GM23338 (cell line): ENCODE measurements at places on chromosomes 1 and 21. TPM values are rescaled to one million over a fixed set of nuclear protein-coding genes. Genes with fewer than 3 reads are reported as not detected.

DNA sequence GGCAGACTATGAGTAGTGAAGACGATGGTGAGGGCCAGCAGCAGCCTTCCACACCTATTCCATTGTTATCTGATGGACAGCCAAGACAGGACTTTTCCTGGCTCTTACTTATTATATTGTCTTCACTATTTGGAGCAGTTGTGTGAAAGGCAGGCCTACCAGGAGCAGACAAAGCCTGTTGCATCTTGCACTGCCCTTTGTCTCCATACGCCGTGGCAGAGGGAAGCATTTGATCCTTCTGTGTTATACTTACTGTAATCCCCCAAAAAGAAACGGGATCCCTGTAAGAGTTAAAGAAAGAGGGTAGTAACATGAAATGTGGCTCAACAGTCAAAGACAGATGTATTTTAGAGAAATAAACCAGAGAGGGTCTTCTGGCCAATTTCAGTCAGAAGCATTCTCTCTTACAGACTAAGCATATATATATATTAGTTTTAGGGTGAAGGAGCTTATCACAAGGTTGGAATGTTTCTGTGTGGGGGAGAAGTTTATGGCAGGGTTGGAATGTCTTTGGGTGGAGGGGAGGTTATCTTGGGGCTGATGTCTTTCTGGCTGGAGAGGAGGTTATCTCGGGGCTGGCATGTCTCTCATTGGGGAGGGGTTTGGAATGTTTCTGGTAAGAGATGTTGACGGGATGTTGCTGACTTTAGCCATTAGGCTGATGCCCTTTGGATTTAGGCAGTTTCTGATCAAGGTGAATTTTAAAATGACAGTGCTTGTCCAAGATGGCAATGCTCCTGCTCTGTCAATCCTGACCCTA lies 23.4 kb upstream of the HSD3B1 start:
- no peak overlapping the region for H3K4me3 ChIP-seq
- H3K27me3 ChIP-seq = no peaks in the 10 kb centered on the region
- no peaks in the 10 kb centered on the region for H3K36me3 ChIP-seq
- no peak for DNase-seq

The IL10RB gene
- 2.1 and 2.5 TPM in 2 replicates for total RNA-seq

The ARHGEF10L gene
- total RNA-seq = 37.9 and 46.8 TPM in 2 replicates

GRCh38 chr1:55517036-55517435 lies 301.9 kb upstream of the USP24 start:
- no peak for DNase-seq
- no peak overlapping the region for H3K27ac ChIP-seq
- H3K4me3 ChIP-seq = no peak overlapping the region
- H3K27me3 ChIP-seq = no peaks in the 10 kb centered on the region

- no peak overlapping the region for H3K4me3 ChIP-seq
- no peaks in the 10 kb centered on the region for H3K27me3 ChIP-seq
- no peak overlapping the region for H3K27ac ChIP-seq
- no peak for DNase-seq
- no peaks in the 10 kb centered on the region for H3K36me3 ChIP-seq
- H3K4me1 ChIP-seq = no peaks in the 10 kb centered on the region
These were observed 117.8 kb downstream of the HHAT start for GRCh38 chr1:210446479-210446878.

GRCh38 chr1:7315946-7316345 lies 455.1 kb upstream of the VAMP3 start:
- H3K4me3 ChIP-seq = no peak overlapping the region
- no peaks in the 10 kb centered on the region for H3K27me3 ChIP-seq
- no peaks in the 10 kb centered on the region for H3K36me3 ChIP-seq
- H3K4me1 ChIP-seq = no peaks in the 10 kb centered on the region

GRCh38 chr1:242055749-242056320 lies 56.9 kb upstream of the MAP1LC3C start:
- H3K4me1 ChIP-seq = peaks cover 16% of the 10 kb centered on the region
- DNase-seq = no peak
- H3K36me3 ChIP-seq = no peaks in the 10 kb centered on the region
- H3K4me3 ChIP-seq = no peak overlapping the region
- H3K27me3 ChIP-seq = no peaks in the 10 kb centered on the region
- H3K27ac ChIP-seq = no peak overlapping the region

- no peak overlapping the region for H3K4me3 ChIP-seq
- H3K27me3 ChIP-seq = no peaks in the 10 kb centered on the region
- no peaks in the 10 kb centered on the region for H3K36me3 ChIP-seq
- no peak for DNase-seq
- peaks cover 23% of the 10 kb centered on the region for H3K4me1 ChIP-seq
- H3K27ac ChIP-seq = no peak overlapping the region
These were observed 236.0 kb upstream of the NR5A2 start for GRCh38 chr1:199791495-199791894.

The IVL gene
- not detected in 2 replicates for total RNA-seq

DNA sequence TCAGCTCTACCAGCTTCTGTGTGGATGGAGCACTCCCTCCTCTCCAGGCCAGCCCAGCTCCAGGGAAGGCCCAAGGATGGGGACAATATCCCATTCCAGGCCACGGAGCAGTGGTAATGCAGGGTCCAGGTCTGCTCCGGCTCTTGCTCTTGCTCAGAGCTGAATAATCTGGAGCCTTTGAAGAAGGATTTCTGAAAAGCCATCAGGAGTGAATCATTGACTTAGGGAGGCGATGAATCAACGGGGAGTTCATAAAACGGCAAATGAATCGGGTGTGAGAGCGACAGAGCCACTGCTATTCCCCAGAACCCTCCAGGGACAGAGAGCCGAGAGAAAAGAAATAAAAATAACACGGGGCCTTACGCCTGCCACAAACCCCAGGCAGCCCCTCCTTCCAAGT lies 7.7 kb downstream of the POU3F1 start:
- no peak overlapping the region for H3K27ac ChIP-seq
- H3K4me3 ChIP-seq = no peak overlapping the region
- no peaks in the 10 kb centered on the region for H3K36me3 ChIP-seq
- H3K27me3 ChIP-seq = peaks cover 14% of the 10 kb centered on the region
- peaks cover 4% of the 10 kb centered on the region for H3K4me1 ChIP-seq
- no peak for DNase-seq

The AMY1A gene
- total RNA-seq = not detected in 2 replicates

- H3K36me3 ChIP-seq = peaks cover 9% of the 10 kb centered on the region; the same call in 1 of the 2 replicates
- peaks cover 11% of the 10 kb centered on the region for H3K4me1 ChIP-seq
- DNase-seq = peak; percentile 55
- H3K27me3 ChIP-seq = peaks cover 14% of the 10 kb centered on the region
- peak overlapping the region; percentile 96 for H3K4me3 ChIP-seq
These were observed 1.6 kb downstream of the PHF13 start for GRCh38 chr1:6614929-6615785.

DNA sequence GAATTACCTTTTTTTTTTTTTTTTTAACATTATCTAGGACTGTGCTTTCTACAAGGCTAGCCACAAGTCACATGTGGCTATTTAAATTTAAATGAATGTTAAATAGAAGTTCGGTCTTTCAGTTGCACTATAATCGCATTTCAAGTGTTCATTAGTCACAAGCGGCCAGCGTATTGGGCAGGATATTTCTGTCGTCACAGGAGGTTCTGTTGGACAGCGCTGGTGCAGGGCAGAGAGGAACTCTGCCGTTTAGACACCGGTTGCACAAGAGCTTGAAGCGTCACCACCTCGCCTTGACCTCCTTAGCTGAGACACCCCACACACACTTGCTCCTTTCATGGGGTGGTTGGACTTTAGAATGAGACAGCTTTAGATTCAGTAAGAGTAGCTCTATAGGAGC lies 64.1 kb downstream of the BACE2 start:
- no peak for DNase-seq
- H3K27me3 ChIP-seq = no peaks in the 10 kb centered on the region
- no peaks in the 10 kb centered on the region for H3K36me3 ChIP-seq
- no peak overlapping the region for H3K27ac ChIP-seq
- peaks cover 5% of the 10 kb centered on the region; the same call in 1 of the 2 replicates for H3K4me1 ChIP-seq

The ADGRL2 gene
- total RNA-seq = 90.3 and 104 TPM in 2 replicates

The OXCT2 gene
- total RNA-seq = 2.8 and 4.0 TPM in 2 replicates

DNA sequence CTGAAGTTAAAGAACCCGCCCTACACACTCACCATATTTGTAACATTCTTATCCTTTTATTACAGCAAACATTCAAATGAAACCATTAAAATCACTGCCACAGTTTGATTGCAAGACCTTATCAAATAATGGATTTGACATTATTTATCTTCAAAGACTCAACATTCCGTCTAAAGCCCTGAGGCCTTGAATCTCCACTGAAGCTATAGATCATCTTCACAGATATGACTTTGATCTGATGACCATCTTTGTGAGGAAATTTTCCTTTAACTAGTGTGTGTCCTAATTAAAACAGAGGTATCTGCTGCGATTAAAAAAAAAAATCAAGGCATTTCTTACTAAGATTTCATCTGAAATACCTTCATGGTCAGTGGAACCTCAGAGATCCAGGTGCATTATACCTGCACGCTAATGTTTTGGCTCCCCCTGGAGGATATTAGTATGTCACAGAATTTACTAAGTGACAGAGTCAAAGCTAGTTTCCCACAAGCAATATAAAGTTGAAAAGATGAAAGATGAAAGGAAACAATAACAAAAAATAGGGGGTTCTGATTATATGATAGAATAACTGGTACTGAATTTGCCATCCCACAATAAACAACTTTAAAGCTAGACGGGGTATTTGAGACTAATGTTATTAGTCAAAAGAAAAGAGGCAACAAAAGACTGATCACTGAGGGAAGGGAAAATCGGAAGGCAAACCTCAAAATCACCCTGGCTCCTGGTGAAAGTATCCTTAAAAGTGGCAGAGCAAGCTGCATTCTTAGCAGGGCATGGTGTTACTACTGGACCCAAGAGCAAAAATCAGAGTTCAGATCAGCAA lies 923.4 kb downstream of the NCAM2 start:
- H3K4me3 ChIP-seq = no peak overlapping the region
- no peaks in the 10 kb centered on the region for H3K27me3 ChIP-seq
- H3K4me1 ChIP-seq = no peaks in the 10 kb centered on the region
- no peaks in the 10 kb centered on the region for H3K36me3 ChIP-seq
- peak; percentile 81 for DNase-seq

DNA sequence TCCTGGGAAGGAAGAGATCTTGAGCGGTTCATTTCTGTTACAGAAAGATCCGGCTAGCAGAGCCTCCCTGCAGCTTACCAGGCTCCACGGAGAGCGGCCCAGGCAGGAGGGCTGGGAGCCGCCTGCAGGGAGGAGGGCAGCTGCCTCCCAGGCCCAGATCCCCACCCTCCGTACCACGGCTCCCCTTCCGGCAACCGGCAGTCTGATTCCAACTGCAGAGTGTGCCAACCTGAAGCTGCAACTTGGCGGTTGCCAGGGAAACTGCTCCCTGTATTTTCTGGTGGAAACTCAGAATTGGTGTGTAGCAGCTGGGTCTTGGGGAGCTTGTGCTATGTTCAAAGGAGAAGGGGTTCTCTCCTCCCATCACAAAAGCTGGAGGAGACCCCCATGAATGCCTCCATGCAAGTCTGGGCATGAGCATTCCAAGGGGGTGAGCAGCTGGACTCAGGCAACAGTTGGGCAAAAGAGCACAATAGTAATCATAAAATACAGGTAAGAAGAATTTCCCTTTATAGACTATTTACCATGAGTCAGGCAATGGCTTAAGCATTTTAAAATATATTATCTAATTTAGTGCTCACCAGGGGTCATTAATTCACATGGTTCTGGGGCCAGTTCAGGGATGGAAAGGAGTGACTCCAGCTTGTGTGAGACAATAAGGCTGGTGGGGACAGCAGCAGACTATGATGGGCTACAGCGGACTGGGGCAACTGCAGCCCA lies 46.1 kb upstream of the KAZN start:
- DNase-seq = no peak
- no peak overlapping the region for H3K4me3 ChIP-seq
- no peak overlapping the region for H3K27ac ChIP-seq

The CRYAA gene
- not detected in 2 replicates for total RNA-seq

- no peaks in the 10 kb centered on the region for H3K27me3 ChIP-seq
- H3K4me1 ChIP-seq = peaks cover 65% of the 10 kb centered on the region
- H3K36me3 ChIP-seq = no peaks in the 10 kb centered on the region
These were observed 37.6 kb downstream of the PUM1 start for GRCh38 chr1:31027693-31028526.

DNA sequence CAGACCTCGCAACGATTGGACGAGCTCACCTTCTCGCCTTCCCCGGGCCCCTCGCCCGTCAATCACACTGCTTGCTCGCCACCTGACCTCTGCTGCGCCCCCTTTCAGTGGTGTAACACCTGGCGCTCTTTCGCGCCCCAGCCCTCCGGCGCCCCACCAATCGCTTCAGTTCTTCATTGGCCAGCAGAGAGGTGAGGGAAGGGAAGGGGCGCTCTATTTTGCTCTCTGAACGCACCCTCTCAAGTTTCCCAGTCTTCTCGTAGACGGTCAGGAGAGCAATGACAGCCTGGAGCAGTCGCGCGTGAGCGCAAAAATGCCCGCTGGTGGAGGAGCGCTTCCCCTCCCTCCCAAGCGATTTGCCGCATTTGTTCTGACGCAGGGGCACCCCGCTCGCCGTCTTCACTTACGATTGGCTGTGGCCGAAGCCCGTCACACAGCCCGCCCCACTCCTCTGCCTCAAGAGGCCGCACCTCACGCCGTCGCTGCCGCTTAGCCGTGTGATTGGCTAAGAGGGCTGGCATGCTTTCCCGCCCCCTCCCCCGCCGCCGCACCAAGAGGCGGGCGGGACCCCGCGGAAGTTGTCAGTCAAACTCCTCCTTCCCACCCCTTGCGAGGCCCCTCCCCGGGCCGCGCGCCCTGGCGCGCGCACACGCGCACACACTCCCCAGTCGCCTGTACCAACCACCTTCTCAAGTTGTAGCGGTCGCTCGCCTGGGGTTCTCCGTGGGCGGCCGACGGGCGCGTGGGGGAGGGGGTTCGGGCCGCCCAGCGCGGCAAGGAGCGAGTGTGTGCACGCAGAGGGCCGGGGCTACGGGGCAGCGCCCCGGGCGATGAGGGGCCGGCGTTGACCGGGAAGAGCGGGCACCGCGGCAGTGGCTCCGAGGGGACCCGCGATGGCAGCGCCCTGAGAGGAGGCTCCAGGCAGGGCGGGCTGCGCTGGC lies at the start of gene PPP2R5A:
PPP2R5A (plus strand) TSS at position 667 of the 941 bp plus-strand sequence. CDS start 701 bp downstream, outside the sequence.
- peak within 1 kb of the TSS; percentile 91 for H3K27ac ChIP-seq
- peak; percentile 99 for DNase-seq
- peaks cover 28% of the 10 kb centered on the region for H3K4me1 ChIP-seq
- no peaks in the 10 kb centered on the region for H3K36me3 ChIP-seq

The MSTO1 gene
- 25.9 and 35.4 TPM in 2 replicates for total RNA-seq

The LCE2B gene
- not detected in 2 replicates for total RNA-seq

The DMBX1 gene
- total RNA-seq = not detected in 2 replicates

The FAM72C gene
- total RNA-seq = 2.6 and 4.0 TPM in 2 replicates

The RPTN gene
- not detected in 2 replicates for total RNA-seq

DNA sequence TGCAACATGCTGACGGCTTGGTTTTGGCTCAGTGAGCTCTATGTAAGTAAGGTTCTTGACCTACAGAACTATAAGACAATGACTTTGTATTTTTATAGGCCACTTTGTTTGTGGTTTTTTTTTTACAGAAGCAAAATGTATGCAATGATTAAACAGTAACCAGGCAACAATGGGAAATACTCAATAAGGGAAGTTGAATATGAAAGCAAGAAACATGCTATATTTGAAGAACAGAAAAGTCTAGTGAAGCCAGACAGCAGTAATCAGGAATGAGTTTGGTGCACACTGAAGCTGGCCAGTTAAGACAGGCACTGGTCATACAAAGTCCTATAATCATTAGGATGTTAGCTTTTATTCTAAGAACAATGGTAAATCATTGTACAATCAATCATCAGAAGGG lies 1926.8 kb downstream of the NCAM2 start:
- H3K27ac ChIP-seq = no peak overlapping the region
- H3K4me3 ChIP-seq = no peak overlapping the region
- no peak for DNase-seq
- no peaks in the 10 kb centered on the region for H3K27me3 ChIP-seq
- H3K36me3 ChIP-seq = no peaks in the 10 kb centered on the region

- peaks cover 6% of the 10 kb centered on the region; the same call in 1 of the 2 replicates for H3K36me3 ChIP-seq
- H3K4me1 ChIP-seq = peaks cover 8% of the 10 kb centered on the region; the same call in 1 of the 2 replicates
- DNase-seq = peak; percentile 59
- peak overlapping the region; percentile 80 for H3K4me3 ChIP-seq
- no peaks in the 10 kb centered on the region; the same call in 1 of the 2 replicates for H3K27me3 ChIP-seq
- peak overlapping the region; percentile 53; the same call in 1 of the 2 replicates for H3K27ac ChIP-seq
These were observed 726 bp upstream of the CYB5R1 start for GRCh38 chr1:202967684-202968281.
